ENCODE measurements at places on chromosomes 5 and 9.

GRCh38 chr5:123444016-123444415 lies 20.8 kb upstream of the CEP120 start:
- no peak for DNase-seq

GRCh38 chr5:6744841-6745705 lies 31.8 kb downstream of the TENT4A start:
- DNase-seq, result no peak

- DNase-seq, result no peak
These were observed 5.6 kb downstream of the MEGF9 start for GRCh38 chr9:120708526-120709224.

- DNase-seq, result no peak
These were observed 14.5 kb upstream of the AUH start for GRCh38 chr9:91376239-91376638.

GRCh38 chr5:35136386-35136785 lies 88.6 kb upstream of the AGXT2 start:
- no peak for DNase-seq

GRCh38 chr9:15278091-15278687 lies 28.8 kb downstream of the TTC39B start:
- no peak for DNase-seq

GRCh38 chr5:137822158-137822764 lies 45.4 kb upstream of the MYOT start:
- peak; percentile 39 for DNase-seq

DNA sequence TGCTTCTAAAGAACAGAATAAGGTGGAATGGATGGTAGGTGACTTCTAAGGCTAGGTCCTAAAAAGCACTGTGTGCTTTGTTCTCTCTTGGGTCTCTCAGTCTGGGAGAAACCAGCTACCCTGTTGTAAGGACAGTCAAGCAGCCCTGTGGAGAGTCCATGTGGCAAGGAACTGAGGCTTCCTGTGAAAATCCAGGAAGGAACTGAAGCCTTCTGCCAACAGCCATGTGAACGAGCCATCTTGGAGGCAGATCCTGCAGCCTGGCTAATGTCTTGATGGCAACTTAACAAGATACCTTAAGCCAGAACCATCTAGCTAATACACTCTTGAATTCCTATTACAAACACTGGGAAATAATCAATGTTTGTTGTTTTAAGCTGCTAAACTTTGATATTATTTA lies 100.1 kb upstream of the PCA3 start:
- no peak for DNase-seq

DNA sequence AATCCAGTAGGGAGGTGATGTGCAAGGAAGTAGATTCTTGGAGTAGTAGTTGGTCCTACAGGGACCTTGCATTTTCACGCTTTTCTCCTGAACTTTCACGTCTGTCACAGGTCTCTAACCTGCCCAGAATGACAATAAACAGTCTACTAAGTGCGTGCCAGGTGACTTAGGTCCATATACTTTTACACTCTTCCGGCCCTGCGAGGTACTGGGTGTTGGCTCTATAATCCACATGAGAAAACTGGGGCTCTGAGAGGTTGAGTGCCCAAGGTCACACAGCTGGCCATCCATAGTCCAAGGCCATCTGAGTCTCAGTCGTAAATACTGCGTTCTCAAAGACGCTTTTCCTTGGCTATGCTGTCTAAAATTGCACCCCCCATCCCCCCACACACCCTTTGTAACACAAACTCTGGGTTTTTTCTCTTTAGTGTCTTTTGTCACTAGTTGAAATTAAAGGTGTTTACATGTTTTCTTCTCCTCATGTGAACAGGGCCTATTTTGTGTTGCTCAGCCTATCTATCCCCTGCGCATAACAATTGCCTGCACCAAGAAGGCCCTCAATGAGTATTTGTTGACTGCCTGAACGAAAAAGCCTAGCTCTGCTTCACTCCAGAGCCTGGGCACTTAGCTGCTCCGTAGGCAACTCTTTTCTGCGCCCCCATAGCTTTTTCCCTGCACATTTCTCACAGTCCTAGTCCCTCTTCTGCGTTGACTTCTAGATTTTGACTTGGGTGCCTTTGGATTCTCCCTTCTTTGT lies 943 bp downstream of the SFXN1 start:
- no peak for DNase-seq

GRCh38 chr9:14535161-14535955 lies 157.9 kb downstream of the ZDHHC21 start:
- no peak for DNase-seq

DNA sequence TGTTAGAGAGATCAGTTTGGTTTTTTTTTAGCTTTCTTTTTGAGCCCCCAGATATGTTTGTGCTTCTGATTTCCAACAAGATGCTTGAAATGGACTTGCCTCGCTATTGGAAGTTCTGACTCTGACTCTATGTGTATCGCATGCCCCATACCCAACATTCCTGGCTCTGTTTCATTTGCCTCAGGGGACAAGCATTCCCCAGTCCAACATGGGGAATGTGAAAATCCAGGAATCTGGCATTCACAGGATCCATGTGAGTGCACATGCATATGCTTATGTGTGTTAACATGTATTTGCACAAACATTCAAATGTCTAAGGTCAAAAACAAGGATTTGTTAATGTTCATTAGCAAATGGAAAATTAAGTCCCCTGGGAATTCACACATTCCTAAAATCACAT lies 233.9 kb downstream of the TLR4 start:
- no peak for DNase-seq

GRCh38 chr5:40089269-40089668 lies 590.4 kb upstream of the PTGER4 start:
- DNase-seq, result no peak

DNA sequence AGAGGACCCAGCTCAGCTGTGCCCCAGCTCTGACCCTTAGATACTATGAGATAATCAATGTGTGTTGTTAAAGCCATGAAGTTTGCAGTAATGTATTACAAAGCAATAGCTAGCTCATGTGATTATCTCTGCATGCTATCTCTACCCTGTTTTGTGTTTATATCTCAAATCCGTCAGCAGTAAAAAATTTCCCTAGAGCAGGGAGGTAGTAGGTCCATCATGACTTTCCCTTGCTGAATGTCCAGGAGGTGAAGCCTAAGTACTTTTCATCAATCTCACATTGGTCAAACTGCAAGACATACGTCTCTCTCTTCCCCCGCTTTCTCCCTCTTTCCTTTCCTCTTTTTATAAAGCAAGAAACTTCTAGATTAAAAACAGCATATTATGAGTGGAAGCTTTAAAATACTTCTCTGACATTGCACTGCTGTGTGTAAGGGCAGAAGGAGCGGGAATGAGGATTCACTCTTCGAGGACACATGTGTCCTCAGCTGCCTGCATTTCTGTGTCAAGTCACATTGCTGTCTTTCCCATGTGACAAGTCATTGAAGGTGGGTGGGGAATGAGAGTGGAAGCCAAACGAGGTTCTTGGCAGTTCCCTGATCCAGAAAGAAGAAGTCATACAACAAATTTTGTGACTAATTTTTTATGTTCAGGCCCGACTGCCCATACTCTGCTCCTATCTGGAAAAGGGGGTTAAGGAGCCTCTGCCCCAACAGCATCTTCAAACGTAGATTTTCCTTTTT lies 93.1 kb upstream of the RETREG1 start:
- DNase-seq, result no peak

DNA sequence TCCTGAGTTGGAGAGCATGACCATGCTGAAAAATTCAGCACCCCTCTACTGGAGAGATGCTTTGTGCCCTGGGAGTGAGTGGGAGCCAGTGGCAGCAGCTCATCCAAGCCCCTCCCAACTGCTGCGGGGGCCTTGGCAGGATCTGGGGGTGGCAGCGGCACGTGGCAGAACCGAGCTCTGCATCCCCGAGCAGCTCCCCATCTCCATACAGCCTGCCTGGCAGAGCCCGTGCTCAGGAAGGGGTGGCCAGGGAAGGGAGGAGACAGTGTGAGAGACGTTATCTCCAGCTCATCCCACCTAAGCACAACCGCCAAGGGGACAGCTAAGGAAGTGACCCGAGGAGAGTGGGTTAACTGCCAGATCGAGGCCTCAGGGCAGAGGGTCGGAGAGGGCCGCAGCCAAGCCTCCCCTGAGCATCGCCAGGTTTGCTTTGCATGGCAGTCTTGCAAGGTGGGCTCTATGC lies 17.2 kb upstream of the DPM2 start:
- DNase-seq, result no peak

GRCh38 chr9:137146527-137146918 lies 7.6 kb downstream of the GRIN1 start:
- DNase-seq, result no peak

DNA sequence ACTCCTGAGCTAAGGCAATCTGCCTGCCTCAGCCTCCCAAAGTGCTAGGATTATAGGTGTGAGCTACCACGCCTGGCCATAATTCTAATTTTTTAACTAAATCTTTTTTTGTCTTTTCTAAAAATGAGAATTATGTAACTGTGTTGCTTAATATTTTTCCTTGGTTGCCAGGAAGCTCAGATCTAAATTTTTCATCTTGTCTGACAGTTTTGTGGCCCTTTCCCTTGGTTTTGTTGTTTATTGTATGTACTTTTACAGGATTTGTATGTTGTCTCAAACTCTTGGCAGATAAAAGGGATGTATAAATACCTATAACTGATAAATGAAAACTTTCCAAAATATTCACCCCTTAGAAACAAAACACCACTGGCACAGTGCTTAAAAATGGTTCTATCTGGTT lies 88.2 kb upstream of the KLF9 start:
- no peak for DNase-seq

DNA sequence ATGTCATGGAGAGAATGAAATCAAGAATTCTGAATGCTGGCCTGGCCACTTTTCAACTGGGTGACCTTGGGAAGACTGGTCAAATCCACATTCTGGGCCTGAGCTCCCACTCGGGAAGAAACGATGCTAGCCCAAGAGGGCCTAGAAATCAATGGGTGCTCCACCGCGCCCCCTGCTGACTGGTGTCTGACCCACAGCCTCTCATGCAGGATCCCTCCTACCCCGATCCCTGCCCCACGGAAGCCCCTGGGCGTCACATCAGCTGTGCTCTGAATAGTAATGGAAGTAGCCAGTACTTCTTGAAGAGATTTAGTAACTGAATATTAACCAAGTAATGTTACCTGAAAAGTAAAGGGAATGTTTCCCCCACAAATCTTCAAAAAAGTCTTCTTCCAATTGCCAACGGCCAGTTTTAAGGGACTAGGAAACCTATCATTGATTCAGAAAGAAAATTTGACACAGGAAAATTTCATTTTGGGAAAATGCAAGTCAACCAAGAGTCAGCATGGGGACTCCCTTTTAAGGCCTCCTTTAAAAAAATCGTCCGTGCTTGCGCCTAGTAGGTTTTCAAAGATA lies 43.9 kb downstream of the CRB2 start:
- DNase-seq, result peak; percentile 93

- no peak for DNase-seq
These were observed 75.8 kb downstream of the MAP1B start for GRCh38 chr5:72183101-72183520.

DNA sequence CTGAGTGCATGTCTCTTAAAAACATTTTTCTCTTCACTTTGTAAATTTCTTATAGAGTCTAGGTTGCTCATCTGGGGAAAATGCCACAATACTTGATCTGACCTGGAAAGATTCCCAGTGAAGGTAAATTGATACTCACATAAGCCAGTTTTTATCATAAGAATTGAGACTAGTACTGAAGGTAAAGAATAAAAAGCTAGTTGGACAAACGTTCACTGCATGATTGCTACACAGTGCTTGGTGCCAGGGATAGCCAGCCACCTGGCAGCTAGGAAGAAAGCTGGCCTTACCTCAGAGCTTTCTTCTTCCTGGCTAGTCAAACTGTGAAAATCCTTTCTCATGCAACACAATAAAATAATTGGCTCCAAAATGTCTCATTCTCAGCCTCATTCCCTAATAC lies 77.1 kb downstream of the MUSK start:
- DNase-seq, result no peak

- no peak for DNase-seq
These were observed 157.7 kb downstream of the SLC24A2 start for GRCh38 chr9:19631181-19631580.

DNA sequence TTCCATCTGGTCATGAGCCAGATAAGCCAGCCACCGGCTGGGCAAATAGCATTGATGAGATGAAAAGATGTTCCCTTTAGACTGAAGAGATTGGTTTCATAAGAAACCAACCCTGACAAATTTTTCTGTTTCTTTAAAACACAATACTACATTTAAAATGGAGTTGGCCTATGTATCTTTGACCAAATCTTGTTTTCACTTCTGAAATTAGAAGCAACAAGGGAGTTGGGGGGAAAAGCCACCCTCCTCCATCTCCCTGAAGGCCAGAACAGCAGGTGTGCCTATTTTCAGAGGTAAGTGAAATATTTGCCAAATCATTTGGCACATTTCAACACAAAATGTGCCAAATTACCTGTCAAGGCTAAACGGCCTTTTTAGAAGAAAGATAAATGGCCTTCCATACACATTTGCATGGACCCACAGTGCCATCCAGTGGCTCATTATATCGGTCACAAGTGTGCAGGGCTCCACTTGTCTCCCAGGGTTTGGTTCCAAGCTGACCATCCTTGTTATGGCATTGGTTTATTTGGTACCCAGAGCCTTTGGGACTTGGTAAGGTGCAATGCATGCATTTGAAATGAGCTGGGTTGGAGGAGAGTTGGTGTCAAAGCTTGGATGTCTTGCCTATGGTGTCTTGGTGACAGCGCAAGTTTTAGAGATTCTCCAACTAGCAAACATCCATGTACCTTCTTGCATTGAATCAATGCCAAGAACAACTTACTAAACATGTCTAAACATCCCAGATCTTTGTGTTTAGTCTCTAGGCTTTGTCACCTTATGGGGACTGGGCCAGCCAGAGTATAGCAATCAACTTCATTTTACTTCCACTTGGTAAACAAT lies 372.0 kb upstream of the KIF2A start:
- DNase-seq, result no peak
